ENCODE measurements at places on chromosomes 2 and 18. TPM values are rescaled to one million over a fixed set of nuclear protein-coding genes. Genes with fewer than 3 reads are reported as not detected.

DSG4 gene
- not detected for total RNA-seq

CYP27C1 gene
- under 0.01 TPM for total RNA-seq

TOGARAM2 gene
- total RNA-seq, result 0.17 TPM

MAPK4 gene
- not detected for total RNA-seq

PDE6D gene
- total RNA-seq, result 18.0 TPM

CPLX4 gene
- total RNA-seq, result not detected

CNDP2 gene
- total RNA-seq, result 83.2 TPM

TEX44 gene
- total RNA-seq, result not detected

EVX2 gene
- not detected for total RNA-seq

SERPINB13 gene
- not detected for total RNA-seq
